T-helper 9 cell (primary cell): ENCODE measurements at places on chromosomes 2 and 18.

DNA sequence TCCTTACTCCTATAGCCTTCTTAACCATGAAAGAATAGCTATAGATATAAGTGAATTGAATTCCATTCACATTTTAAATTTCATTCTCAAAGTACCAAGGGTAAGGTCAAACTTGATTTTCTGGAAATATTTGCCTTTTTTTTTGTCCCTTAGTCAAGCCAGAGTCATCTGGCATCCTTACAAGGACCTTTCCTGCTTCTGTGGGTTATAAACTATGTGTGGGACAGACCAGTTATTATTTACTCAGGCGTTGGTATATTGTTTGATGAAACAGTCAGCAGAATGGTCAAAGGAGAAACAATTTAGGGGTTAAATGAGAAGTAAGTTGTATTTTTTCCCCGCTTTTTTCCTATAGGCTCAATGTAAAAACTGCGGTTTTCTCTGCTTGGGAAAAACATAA, 1103.2 kb upstream of the ZEB2 start:
- DNase-seq, result no peak

GRCh38 chr2:207484444-207485391, 45.0 kb upstream of the CREB1 start:
- no peak for DNase-seq

- no peak for DNase-seq
Observed at GRCh38 chr2:217250013-217250524, 390.2 kb upstream of the TNP1 start.

DNA sequence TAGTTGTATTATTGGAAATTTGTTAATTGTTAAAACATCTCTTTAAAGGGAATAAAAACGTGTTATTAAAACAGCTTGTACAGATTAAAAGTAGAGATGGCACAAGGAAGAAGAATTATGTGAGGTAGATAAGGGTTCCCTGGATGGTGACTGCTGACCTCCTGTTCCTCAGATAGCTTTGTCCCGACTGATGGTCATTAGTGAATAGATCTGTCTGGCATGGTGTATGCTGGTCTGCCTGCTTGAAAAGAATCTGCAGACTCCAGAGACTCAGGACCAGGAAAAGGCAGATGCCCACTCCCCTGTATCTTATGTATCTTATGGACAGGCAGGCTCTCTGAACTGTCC, 5.6 kb upstream of the FARP2 start:
- DNase-seq, result no peak

- DNase-seq, result no peak
Observed at GRCh38 chr2:63440612-63441011, 147.7 kb downstream of the WDPCP start.

GRCh38 chr2:51335087-51336058, 303.4 kb upstream of the NRXN1 start:
- no peak for DNase-seq

DNA sequence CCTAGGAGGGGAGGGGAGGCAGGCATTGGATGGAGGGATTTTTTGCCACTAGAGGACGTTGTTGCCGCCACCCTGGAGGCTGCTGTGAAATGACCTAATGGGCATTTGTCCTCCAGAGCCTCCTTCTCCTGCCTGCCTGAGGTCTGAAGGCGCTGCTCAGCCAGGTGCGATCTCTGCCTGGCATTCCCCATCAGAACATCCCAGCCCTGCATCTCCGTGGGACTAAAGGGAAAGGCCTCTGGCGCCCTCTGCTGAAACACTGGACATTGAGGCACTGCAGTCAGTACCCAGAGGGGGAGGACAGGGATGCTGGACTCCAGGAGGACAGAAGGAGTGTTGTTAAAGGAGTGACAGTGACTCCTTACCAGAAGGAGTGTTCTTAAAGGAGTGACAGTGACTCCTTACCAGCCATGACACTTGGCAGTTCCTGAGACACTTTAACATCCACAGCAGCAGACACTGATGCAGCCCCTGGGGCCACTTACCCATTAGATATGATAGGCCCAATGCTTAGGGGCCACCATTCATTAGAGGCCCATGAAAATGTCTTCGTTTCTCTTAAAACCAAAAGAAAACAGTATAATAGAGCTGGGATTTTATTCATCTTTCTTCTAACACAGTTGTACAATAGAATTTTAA, 17.0 kb downstream of the THNSL2 start:
- no peak for DNase-seq

DNA sequence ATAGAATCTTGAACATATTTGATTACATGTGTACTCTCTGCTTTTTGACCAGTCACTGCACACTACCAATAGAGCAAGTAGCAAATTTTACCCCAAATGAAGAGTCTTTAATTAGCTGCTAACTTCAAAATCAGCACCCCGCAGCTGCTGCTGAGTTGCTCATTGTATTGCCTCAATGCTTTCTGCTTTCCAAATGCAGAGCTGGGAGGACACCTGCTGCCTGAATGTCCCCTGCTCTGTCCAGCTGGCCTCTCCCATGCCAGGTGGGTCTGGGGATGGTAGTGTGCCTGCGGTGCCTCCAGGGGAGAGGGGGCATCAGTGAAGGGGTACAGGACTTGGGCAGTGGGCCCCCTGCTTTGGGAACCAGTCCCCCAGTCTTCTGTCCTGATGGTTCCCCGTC, 184.8 kb downstream of the PRKCE start:
- no peak for DNase-seq

- no peak for DNase-seq
Observed at GRCh38 chr2:25339791-25340180, 1.9 kb downstream of the DNMT3A start.

DNA sequence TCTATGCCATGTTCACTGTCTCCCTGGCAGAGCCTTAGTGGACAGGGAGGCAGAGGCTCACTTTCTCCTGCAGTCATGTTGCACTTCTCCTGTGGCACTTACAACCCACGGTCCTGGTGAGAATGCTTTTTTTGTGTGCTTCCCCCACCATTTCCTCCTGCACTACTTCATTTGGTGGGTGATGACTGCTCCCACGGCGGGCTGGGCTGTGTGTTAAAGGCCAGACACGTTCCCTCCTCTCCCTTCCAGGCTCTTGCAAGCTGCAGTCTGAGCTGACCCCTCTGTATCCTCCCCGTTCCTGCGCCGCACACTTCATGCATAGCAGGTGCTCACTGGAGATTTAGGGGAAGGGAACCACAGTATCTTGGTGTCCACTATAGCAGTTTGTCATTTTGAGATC, 170.5 kb downstream of the CELF4 start:
- no peak for DNase-seq

DNA sequence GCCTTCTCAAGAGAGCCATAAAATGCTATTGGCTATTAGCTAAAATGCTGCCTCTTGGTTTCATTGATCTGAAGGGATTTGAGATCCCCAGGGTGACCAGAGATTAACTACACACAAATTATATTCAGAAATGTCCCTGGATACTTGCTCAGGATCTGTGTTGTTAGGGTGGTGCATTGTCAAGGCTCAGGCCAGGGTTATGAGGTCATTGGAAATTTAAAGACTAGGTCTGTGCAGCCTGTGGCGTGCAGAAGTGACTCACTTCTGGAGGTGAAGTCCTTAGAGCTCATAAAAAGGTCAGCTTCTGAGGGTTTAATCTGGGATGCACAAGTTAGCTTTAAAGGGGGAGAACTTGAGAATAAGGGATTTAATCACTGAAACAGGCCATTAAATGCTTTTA, 23.5 kb downstream of the LRRTM1 start:
- no peak for DNase-seq

GRCh38 chr2:175147186-175147585, 20.8 kb downstream of the ATF2 start:
- DNase-seq, result no peak

DNA sequence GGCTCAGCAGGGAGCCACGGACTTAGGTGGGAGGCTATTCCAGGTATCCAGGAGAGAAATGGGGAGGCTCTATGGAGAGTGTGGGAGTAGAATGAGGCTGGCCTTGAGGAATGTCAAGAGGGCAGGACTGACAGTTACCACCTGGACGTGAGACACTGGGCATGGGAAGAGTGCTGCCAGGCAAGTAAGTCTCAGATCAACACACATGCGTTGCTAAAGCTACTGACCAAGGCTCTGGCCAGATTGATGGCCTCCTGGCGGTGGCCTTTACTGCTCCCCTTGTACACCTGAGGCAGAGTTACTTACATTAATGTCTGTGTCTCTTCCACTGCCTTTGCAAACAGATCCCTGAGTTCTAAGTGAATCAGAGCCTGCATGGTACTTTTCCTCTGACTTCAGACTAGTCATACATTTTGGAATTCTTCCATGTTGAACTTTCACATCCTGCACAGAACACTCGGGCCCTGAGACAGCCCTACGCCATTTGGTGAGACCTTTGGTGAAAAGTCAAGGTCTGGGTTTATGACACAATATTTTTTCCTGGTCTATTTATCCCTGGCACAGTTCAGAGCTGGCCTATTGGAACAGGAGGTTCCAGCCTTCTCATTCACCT, 398.8 kb upstream of the TRIB2 start:
- no peak for DNase-seq

DNA sequence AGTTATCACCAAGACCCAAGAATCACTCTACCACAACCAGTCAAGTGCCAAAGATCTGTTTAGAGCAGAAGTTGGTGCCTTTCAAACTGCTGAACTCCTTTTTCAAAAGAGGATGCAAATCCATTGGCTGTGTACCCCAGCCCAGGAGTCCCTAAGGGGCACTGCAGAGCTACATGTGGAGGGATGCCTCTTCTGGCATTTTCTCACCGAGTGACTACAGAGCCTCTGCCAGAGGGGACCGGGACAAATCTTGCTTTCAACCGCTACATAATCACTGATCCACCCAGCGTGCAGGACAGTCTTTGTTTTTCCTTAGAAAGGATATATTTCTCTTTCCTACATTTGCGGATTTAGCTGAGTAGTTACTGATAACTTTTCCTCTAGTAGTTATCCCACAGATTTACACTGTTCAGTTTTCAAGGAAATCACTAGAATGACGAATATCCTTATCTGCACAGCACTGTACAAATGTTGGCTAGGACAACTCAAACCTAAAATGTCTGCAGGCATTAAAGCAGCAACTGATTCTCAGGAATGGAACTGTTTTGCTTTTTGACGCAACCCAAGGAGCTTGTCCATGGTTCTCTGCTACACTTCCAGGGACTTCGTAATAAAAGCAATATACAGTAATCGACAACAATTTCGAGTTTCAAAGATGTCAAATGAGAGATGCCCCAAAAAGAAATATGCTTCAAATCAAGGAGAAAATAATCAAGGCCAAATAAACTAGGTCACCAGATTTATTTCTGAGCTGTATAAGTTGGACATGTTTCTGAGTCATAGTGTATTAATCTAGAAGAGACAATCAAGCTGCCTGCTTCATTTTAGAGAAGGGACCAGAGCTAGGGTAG, 24.1 kb downstream of the EPB41L3 start:
- DNase-seq, result no peak

DNA sequence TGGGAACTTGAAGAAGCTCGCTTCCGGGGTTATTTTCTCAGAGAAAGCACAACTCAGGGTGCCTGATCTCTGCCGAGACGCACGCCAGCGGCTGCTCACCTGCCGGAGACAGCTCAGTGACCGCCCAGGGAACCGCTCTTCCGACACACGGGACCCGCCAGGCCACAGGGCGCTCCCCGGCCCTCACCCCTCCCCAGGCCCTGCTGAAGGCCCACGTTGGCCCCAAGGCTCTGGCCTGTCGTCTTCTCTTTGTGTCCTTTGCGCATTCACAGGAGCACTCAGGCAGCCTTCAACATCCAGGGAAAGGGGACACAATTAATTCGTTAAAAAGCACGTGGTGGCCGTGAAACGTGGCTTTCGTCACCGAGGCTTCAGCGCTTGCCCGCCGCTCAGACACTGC, 276.3 kb upstream of the SALL3 start:
- no peak for DNase-seq

- no peak for DNase-seq
Observed at GRCh38 chr18:49238433-49239042, 221.9 kb downstream of the DYM start.

- DNase-seq, result no peak
Observed at GRCh38 chr2:202765436-202765835, 106.1 kb downstream of the ICA1L start.

DNA sequence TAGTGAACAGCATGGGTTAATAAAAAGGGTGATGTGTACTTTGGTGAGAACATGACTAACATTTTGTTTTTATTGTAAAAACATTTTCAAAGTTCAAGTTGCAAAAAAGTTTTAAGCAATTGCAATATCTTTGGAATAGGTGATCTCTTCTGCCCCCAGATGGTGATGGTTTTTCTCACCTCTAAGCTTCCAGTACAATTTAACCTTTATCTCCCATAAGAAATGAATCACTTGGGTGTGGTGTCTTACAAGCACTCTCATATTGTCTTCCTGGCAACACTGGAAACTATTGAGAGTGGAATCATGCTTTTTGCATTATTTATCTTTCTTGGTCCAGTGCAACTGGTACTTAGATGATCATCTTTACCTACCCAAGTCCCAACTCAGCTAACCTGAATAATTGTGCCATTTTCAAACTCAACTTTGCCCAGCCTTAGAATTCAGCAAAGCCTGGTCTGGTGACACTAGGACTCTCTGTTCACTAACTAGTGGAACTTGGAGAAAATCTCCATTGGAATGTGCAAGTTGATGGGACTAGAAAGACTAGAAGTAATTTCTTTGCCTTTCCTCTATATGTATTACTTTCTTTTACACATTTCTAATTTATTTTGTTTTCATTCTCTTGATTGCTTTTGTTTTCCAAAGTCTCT, 964.7 kb upstream of the ZEB2 start:
- DNase-seq, result no peak

- DNase-seq, result no peak
Observed at GRCh38 chr2:171150694-171151285, 9.9 kb downstream of the TLK1 start.

DNA sequence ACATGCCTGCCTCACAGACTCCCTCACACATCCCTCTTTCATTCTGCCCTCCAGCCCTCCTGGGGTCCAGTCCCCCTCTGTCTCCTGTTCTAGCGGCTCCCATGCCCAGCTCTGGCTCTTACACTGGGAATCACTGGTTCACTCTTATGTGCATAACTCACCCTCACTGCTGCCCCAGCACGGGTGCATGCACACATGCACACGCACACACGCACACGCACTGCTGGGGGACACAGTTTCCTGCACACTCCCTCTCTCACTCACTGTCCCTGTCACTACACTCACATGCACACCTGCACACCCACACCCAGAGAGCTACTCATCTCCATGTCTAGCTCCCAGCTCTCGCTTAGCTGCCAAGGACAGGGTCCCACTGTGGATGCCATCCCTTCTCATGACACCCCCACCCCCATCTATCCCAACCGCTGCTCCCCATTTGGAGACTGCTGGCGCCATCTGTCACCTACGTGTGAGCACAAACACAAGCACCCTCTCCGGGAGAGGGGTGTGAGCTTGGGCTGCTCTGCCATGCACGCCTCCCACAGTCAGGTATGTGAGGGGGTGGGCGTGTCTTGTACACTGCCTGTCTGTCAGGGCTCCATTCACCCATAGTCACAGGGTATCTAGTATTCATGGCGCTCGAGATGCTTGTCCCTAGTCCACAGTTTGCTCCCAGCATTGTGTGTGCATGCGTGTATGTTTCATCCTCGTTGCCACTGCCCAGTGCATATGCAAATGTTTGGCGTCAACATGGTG, 1.8 kb downstream of the ASIC4 start:
- DNase-seq, result no peak

GRCh38 chr2:67526283-67526682, 129.2 kb downstream of the ETAA1 start:
- DNase-seq, result no peak

- no peak for DNase-seq
Observed at GRCh38 chr2:222309361-222309760, 10.6 kb upstream of the PAX3 start.

GRCh38 chr2:47152803-47153202, 2.3 kb downstream of the STPG4 start:
- no peak for DNase-seq
